ENCODE measurements at places on chromosomes 1 and 21.

DNA sequence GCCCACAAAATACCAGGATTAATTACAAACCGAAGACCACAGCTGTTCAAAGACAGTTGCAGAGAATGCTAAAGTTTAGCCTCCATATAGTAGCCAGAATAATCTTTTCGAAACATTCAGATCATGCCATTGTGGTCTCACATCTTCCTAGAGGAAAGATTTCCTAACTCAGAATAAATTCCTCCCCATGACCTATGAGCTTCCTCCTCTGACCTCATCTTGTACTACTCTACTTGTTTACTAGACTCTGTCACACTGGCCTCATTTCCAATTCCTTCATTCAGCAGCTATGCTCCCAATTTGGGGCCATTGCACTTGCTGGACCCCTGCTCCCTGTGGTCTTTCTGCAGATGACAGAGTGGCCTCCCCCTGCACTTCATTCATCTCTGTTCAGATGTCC, 71.8 kb upstream of the LRRC53 start:
- DNase-seq: no peak

- DNase-seq: no peak
Observed at GRCh38 chr1:143698016-143698415, 273.8 kb downstream of the FAM72C start.

GRCh38 chr1:209607795-209608178, 24.3 kb downstream of the CAMK1G start:
- DNase-seq: no peak

GRCh38 chr1:21919520-21919919, 17.6 kb downstream of the HSPG2 start:
- DNase-seq: no peak

- DNase-seq: no peak
Observed at GRCh38 chr1:35452106-35452774, 105.0 kb downstream of the KIAA0319L start.

GRCh38 chr21:26437326-26438009, 135.6 kb downstream of the CYYR1 start:
- no peak for DNase-seq

GRCh38 chr21:44992608-44993031, 52.8 kb downstream of the SLX9 start:
- no peak for DNase-seq

- DNase-seq: no peak
Observed at GRCh38 chr1:11794446-11795237, 11.1 kb downstream of the MTHFR start.

- no peak for DNase-seq
Observed at GRCh38 chr1:157115429-157115838, 15.8 kb upstream of the ETV3L start.

DNA sequence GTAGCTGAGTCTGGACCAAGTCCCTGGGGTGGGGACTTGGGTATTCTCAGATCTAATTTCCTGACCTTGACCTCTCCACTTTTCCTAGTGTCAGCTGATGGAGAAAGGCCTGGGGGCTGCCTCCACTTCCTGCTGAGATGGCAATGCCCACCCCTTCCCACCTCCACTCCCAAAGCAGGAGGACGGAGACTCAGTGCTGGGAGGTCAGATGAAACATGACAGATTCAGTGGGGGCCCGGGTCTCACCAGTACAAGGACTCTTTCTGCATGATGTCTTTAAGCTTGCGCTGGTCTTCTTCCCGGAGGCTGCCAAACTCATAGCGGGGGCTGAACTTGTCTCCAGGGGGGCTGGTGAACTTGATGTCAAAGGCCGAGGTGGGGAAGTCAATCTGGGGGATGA, 35.6 kb upstream of the PPP1R15B start:
- DNase-seq: no peak

GRCh38 chr1:221031458-221032203, 152.4 kb downstream of the HLX start:
- DNase-seq: no peak

DNA sequence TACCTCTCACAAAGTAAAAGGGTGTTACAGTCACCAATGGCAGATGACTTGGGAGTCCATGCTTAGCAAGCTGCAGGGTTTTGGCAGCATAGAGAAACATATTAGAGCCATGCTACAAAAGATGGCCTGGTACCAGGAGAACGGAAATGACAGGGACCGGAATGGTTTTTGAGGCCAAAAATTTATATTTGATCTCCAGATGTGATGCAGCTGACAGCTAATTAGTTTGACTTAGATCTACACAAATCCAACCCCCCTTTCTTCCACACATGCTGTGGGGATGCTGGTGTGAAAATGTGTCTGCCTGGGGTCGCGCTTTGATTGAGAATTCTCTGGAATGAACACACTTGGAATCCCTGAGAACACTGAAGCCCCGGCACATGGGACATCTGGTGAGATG, 26.5 kb downstream of the SYF2 start:
- DNase-seq: no peak

GRCh38 chr21:33840771-33841170, 74.8 kb downstream of the ATP5PO start:
- no peak for DNase-seq

GRCh38 chr1:89725011-89725370, 92.1 kb downstream of the LRRC8C start:
- peak; percentile 43 for DNase-seq

- no peak for DNase-seq
Observed at GRCh38 chr21:21722731-21723130, 724.5 kb downstream of the NCAM2 start.

DNA sequence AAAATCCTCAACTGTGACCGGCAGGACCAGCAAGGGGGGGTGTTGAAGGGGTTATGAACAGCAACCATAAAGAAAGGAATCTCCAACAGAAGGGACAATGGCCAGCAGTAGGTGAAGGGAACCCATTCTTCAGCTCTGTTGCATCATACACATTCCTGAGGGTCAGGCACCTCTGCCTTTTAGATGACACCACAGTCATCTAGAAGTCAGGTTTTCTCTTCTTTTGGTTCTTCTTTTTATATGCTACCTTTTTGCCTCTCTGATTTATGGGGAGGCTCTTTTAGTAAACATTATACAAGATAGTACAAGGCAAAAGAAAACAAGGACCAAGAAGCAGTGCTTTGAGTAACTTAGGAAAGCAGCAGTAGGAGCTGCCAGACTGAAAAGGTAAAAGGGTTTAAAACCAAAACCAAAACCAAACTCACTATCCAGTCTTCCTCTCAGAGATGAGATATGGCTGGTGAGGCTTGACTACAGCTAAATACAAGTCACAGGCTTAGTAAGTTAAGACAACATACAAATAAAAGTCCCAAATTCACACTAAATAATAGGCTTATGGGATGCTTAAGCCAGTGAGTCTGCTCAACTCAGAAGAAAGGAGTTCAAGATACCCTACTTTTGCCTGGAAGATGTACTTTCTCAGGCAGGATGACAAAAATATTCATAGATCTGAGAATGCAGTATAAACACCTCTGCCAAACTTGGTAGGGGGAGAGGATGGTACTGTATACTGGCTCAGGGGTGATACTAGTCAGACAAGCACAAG, 4.1 kb downstream of the TEX38 start:
- DNase-seq: peak; percentile 41

- no peak for DNase-seq
Observed at GRCh38 chr1:40306296-40306695, 10.8 kb downstream of the COL9A2 start.

- no peak for DNase-seq
Observed at GRCh38 chr1:60759291-60759690, 323.1 kb upstream of the NFIA start.

DNA sequence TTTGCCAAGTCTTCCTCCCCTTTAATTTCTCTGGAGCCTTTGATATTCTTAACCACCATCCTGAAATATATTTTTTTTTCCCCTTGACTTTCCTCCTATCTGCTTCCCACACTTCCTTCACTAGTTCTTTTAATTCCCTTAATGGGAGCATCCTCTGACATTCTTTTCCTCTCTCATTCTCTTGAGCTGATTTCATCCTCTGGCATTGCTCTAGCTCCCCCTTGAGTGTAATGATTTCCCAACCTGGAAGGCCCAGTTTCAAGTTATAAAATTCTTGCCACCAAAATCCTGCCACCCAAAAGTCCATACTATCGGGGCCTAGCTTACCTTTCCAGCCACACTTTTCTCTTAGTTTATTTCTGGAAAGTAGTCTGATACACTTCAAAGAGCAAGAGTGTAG, 39.5 kb upstream of the UBE2U start:
- no peak for DNase-seq

DNA sequence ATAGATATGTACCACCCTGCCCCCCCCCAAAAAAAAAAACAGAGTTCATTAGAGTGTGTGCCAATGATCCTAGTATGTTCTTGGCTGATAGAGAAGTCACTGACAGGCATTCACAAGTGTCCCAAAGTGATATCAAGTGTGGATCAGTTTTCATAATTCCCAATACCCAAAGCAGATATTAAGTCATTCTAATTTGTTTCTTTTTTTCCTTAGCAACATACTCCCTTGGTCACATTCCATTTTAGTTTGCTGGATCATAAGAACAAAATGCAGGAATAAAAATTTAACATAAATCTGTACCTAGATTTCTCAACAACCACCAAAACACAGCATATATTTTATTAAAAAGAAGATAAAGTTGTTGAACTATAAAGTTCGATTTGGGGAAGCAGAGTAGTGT, 129.8 kb upstream of the PALMD start:
- DNase-seq: no peak

DNA sequence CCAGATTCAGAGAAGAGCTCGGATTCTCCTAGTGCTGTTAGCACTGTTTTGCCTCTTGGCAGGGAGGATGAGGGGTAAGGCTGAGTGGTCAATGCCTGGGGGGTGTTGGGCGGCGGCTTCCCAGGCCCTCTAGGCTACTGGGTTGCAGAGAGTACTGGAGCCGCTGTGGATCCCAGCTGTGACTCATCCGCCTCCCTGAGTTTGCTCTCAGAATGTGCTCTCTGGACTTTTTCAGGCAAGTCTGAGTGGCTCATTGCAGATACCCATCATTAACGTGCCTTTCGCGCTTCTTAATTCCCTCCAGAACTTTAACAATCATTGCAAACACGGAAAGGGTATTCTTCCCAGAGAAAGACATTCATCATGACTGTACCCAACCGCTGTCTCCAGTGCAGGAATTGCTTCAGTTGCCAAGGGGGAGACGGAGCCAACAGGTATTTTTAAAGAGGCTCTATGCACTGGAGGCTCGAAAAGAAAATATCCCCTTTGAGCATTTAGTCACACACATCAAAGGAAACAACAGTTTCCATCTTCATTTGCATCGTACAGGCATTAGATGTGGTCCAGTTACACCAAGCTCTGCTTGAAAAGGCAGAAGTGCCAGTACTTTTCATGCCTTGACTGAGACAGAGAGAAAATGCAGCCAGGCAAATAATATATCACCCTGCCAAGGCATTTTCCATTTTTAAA, 14.4 kb upstream of the CAMTA1 start:
- DNase-seq: no peak

GRCh38 chr21:31750843-31751242, 18.9 kb upstream of the SCAF4 start:
- no peak for DNase-seq

- no peak for DNase-seq
Observed at GRCh38 chr21:44521928-44522752, 17.9 kb downstream of the KRTAP10-1 start.

Data from CD4-positive, alpha-beta T cell treated with Interleukin-2 at 100 ng/mL for 4 hours (primary cell).